ENCODE measurements at places on chromosomes 1 and 21.

- DNase-seq, result no peak
Observed at GRCh38 chr21:44421901-44422840, 33.1 kb upstream of the LRRC3 start.

DNA sequence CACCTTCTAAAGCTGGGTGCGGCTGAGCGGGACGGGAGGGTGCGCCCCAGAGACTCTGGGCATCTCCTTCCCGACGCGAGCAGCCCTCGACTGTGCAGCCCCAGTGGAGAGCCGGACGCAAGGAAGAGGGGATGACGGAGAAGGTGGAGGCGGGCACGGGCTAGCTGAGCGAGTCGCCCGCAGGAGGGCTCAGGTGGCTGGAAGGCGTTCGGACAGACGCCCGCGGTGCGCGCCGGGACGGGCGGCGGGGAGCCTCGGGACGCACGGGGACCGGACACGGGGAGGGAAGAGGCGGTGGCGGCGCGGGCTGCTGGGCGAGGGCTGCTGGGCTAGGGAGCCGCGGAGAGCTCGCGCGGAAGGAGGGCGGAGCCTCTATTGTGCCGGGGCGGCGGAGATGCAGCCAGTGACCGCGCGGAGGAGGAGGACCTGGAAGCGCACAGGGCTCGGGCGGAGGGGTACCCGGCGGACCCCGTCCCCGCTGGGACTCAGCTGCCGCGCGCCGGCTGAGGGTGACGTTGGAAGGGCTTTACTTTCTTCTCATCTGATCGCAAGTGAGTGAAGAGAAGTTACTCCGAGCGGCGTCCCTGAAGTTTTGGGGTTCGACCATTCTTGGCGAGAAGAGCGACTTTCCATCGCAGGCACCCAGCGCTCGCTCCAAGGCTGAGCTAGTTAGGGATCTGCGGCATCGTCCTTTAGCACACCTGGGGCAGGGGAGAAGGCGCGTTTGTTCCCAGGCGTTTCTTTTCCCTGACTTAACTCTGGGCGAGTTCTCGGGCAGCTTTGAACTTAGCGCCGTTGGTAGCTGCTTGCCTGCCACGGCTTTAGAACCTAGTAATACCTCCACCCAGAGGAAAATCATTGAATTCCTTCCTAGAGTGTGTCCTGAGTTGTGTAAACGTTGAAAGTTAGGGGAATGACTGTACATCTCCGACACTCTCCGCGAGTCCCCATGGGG lies at the start of gene OLFML2B:
TSS of gene OLFML2B (minus strand) at position 323 of the 955 bp plus-strand sequence. CDS start 439 bp downstream, outside the sequence.
- DNase-seq, result peak; percentile 84

GRCh38 chr1:92410706-92411105 lies 76.0 kb downstream of the GFI1 start:
- no peak for DNase-seq

DNA sequence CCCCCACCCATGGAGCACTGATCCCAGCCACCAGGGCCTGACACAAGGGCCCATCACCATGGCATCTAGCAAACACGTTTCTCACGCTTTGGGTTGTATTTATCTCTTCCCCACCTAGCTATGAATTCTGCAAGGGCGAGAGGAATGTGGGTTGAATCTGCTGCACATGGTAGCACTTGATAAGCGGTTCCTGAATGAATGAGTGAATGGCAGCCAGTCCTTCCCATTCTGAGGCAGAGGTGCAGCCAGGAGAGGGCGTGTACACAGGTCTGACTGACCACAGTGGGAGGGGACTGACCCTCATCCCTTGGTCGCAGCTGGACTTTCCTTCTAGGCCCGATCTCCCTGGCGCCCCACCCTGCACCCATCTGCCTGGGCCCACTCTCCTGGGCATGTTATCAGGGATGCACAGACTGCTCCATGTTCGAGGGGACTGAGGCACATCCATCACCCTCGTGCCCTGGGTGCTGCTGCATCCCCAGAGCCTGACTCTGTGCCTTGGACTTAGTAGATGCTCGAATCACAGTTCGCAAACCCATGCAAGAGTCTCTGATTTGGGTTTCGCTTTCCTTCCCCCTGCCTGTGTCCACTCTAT lies 1.0 kb downstream of the RD3 start:
- DNase-seq, result no peak

DNA sequence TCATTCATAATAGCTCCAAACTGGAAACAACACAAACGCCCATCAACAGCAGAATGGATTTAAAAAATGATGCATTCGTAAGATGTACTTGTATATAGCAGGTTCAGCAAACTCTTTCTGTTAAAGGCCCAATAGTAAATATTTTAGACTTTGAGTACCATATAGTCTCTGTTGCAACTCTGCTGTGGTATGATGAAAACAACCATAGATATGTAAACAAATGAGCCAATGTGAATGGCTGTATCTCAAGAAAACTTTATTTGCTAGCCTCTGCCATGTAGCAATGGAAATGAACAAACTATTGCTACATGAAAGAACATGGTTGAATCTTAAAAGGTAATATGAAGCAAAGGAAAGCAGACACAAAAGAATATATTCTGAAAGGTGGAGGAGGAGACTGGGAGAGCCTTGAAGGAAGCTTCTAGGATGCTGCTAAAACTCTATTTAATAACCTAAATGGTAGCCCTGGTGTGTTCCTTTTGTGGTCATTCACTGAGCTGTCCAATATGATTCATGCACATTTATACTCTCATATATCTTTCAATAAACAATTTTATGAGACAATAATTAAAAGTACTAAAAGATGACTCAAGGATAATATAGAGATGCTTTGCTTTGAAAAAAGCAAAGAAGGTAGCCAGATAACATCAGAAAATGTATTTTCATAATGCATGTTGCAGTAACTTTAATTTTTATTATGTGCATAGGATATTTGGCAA lies 29.1 kb upstream of the FMO3 start:
- no peak for DNase-seq

DNA sequence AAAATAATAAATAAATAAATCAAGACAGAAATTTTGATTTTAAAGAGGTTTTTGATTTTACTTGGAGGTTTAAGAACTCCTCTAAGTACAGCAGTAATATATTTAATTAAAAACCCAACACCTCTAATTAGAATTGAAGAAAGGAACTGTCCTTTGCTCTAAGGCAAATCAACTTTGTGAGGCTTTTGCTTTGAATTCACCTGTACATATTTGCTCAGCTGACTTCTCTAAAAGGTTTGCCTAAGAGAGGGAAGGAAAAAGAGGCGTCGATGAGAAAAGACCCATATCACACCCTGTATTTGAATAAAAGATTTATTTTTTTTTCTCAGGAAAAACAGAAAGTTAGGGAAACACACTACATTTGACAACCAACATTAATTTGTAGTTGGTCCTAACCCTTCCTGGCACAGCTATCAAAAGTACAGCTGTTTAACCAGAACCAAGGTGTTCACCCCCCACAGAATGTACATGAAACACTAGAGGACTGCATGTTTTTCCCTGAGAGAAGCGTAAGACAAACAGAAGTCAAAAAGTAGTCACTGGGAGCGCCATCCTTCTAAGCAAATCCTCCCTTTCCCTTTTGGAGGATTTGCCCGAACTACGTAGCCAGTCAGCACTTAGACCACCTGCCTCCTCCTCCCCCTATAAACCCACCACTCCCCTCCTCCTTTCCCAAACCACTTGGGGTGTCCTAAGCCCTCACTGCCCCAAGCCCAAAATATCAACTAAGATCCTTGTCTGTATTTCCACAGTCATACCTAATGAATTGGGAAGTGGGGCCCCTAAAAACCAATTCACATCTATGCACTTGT lies 4.9 kb downstream of the MCL1 start:
- no peak for DNase-seq

DNA sequence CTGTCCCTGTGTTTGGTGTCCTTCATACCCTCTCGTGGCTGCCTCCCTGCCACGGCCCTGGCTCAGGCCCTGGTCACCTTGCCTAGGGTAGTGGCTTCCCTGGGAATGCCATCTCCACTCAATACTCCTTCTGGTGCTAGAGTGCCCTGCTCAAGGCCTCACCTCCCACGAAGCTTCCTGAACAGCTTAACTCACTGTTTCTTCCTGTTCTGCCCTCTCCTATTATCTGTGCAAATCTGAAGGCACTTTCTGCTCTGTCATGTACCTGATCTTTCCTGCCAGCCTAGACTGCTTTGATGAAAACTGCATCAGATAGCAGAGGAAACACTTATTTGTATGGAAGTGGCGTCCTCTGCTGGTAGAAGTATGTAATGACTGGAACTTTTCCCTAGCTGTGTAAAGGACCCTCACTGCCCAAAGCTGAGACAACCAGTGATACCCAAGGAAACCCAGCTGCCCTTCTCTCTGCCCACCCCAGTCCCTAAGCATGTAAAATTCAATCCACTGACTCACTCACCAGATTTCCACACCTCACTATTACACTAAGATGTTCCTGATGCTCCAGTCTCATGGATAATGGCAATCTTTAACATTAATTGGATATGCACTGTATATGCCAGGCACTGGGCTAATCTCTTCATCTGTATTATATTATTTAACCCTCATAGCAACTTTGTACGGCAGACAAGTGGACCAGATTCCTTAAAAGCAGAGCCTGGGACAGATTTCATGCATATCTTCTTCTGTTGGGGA lies 36.2 kb upstream of the BTG2 start:
- DNase-seq, result peak; percentile 74

GRCh38 chr1:147726168-147726567 lies 34.2 kb downstream of the GJA5 start:
- no peak for DNase-seq

GRCh38 chr1:158177700-158178450 lies 2.8 kb upstream of the CD1D start:
- peak; percentile 64 for DNase-seq

DNA sequence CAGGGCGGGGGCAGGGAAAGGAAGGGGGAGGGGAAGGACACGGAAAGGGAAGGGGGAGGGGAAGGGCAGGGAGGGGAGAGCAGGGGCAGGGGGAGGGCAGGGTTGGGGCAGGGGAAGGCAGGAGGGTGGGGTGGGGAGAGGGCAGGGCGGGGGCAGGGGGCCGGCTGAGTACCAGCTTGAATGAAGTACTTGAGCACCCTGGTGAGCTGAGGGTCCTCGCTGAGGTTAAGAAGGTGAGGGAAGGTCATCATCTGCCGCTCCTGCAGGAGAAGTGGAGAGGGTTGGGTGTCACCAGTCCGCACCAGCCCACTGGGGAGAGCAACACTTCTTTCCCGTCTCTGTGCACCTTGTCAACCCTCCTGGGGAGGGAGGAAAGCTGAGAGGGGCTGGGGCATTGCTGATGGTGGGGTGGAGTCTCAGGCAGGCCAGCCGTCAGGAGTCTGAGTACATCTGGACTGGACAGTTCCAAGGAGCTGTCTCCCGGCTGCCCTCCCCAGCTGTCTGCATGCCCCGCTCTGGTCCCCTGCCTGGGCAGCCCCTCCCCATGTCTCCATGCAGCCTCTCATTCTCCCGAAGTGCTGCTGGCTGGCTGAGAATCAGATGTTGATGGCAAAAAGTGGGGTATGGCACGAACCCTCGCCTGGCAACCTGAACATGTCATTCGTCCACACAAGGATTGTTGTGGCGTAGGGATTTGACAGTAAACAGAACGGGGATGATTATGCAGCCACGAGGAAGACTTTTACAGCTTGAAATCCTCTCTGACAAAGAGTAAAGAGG lies 70.0 kb downstream of the SCCPDH start:
- DNase-seq, result peak; percentile 9

All from fibroblast of upper back skin (primary cell).